ENCODE measurements at places on chromosomes 2 and 18. TPM values are rescaled to one million over a fixed set of nuclear protein-coding genes. Genes with fewer than 3 reads are reported as not detected.

DNA sequence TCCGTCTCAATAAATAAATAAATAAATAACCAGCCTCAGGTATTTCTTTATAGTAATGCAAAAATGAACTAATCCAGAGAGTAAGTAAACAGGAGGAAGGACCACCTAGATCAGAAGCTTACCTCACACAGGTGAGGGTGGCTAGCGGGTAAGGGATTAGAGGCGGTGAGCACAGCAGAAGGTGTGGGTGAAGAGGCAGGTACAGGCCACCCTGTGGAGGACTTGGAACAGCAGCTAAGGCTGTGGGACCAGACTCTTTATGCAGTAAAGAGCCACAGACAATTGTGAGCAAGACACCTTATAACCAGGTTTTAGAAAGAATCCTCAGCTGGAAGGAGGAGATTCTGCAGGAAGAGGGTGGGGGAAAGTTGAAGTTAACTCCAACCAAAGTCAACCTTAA lies 34.2 kb upstream of the TTR start:
- no peak for DNase-seq

GRCh38 chr2:168272225-168272624 lies 24.8 kb upstream of the STK39 start:
- no peak for DNase-seq

- DNase-seq, result no peak
Measured at GRCh38 chr2:183998797-183999190, 599.5 kb upstream of the ZNF804A start.

DNA sequence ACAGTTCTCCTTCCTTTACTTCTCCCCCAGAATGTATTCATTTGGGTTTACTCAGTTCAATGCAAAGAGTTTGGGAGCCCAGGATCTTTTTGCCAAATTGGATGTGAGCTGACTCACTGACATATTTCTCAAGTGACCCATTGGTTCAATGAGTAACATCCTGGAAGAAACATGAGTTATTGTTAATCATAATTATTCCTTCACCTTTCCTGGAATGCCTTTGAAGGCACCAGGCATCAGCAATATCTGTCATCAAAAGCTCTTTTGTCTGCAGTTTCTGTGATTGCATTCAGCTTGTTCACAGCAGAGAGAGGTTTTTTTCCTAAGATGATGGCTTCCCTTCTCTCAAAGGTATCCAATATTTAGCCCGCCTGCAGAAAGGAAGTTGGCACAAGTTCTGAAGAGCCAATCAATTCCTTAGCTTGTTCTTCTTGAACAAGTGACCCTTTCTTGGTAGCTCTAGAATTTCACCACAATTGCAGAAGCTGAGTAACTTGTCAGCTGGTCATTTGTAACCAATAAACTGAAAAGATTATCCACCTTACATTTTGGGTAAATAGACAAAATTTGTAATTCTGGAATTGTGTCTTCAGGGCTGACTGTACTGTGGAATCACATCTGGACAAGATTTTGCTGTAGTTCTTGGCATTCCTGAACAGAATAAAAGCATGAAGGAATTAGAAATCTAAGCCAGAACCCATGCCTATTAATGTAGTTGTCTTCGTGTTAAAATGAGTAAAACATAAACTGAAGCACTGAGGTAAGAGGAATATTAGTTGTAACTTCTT lies 72.2 kb upstream of the TMEM17 start:
- no peak for DNase-seq

GRCh38 chr2:241853651-241854341 lies 4.9 kb downstream of the PDCD1 start:
- DNase-seq, result no peak

- DNase-seq, result no peak
Measured at GRCh38 chr2:232520489-232520888, 301 bp downstream of the PRSS56 start.

- DNase-seq, result peak; percentile 75
Measured at GRCh38 chr18:12038639-12039539, 54.8 kb upstream of the ANKRD62 start.

TUBA3E gene
- not detected for total RNA-seq

CNOT9 gene
- 61.4 TPM for total RNA-seq
